HS-5 (cell line): ENCODE measurements at places on chromosomes 3 and 15.
A peak's percentile ranks its signal among the peaks of the same experiment; 100 is the strongest.

- no peak for DNase-seq
These were observed 1.4 kb downstream of the MBNL1 start for GRCh38 chr3:152269831-152270734.

- DNase-seq, result peak; percentile 8
These were observed 462.0 kb downstream of the PDCD6IP start for GRCh38 chr3:34260271-34261000.

GRCh38 chr15:90956274-90957030 lies 1.8 kb downstream of the RCCD1 start:
- no peak for DNase-seq

DNA sequence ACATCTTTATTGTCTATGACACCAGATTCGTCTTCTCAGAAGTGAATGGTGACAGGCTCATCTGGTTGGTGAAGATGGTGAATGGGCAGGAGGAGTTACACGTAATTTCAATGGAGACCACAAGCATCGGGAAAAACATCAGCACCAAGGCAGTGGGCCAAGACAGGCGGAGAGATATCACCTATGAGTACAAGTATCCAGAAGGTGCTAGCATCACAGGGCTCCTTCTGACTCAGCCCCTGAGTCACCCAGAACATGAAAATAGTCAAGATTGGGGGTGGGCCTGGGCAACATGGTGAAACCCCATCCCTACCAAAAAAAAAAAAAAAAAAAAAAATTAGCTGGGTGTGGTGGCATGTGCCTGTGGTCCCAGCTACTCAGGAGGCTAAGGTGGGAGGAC lies 32.6 kb downstream of the TGM4 start:
- no peak for DNase-seq

DNA sequence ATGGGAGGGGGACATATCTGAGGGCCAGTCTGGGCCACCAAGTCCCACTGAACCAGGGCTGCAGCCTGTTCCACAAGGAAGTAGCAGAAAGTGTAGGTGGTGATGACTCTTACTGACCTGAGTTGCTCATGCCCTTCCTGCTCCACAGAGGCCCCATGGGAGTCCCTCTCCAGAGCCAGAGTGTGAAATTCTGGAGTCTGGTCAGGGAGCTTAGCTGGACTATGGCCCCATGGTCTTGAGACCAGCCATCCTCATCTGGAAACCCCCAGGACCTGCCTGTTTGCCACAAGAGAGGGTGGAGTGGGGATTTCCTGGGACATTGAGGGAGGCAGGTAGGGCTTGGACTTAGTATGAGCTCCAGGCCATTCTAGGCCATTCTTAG lies 3.0 kb downstream of the SPINT1 start:
- no peak for DNase-seq

GRCh38 chr3:4063916-4064574 lies 239.1 kb upstream of the SETMAR start:
- DNase-seq, result no peak

GRCh38 chr3:94115482-94115881 lies 52.6 kb downstream of the NSUN3 start:
- DNase-seq, result no peak

GRCh38 chr3:191255156-191255555 lies 56.1 kb downstream of the OSTN start:
- no peak for DNase-seq
